ENCODE measurements at places on chromosomes 12 and 14.

GRCh38 chr12:52903855-52904508 lies 894 bp downstream of the KRT8 start:
- peak; percentile 28 for DNase-seq

DNA sequence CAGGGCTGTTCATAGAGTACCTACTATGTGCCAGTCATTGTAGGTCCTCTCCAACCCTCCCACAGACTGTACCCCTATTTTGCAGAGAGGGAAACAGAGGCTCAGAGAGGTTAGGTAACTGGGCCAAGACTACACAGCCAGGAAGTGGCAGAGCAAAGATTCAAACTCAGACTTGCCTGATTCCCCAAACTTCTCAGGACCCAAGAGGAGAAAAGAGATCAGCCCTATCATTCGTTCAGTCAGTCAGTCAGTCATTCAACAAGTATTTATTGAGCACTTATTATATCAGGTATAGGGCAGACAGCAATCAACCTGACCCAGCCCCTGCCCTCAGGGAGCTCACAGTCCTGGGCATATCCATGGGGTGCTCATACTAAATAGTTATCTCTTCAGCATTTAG lies 39.6 kb upstream of the CORO1C start:
- no peak for DNase-seq

DNA sequence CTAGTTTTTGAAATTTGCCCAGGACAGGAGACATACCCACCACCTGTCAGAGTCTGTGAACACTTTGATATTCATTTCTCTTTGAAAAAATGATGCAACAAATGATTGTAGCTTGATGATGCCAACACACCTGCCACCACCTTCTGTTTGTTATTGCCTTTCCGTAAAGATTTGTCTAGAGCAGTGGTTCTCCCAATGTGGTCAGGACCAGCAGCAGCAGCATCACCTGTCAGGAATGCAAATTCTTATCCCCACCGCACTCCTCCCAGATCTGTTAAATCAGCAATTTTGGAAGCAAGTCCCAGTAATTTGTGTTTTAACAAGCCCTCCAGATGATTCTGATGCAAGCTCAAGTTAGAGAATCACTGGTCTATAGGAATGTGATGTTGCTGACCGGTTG lies 9.9 kb downstream of the CCDC175 start:
- no peak for DNase-seq

- DNase-seq = no peak
Observed at GRCh38 chr14:66273261-66273832, 212.8 kb upstream of the CCDC196 start.

DNA sequence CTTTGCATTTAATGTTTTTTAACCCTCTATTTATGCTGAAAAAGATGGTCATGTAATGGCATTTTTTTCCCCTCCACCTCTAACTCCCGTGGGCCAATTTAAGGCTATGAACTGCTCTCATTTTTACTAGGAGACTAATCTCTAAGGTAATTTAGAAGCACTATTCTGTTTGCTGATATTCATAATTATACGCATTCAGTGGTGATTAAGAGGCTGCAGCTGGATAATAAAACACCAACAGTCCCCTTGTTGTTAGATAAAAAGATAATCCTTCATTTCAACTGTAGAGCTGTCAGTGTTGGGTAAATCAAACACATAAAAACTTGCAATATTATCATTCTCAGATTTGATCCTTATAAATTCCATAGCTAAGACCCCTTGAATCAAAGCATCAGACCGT lies 8.9 kb downstream of the MYO1H start:
- no peak for DNase-seq

GRCh38 chr12:68242777-68243176 lies 10.6 kb downstream of the IL22 start:
- no peak for DNase-seq

DNA sequence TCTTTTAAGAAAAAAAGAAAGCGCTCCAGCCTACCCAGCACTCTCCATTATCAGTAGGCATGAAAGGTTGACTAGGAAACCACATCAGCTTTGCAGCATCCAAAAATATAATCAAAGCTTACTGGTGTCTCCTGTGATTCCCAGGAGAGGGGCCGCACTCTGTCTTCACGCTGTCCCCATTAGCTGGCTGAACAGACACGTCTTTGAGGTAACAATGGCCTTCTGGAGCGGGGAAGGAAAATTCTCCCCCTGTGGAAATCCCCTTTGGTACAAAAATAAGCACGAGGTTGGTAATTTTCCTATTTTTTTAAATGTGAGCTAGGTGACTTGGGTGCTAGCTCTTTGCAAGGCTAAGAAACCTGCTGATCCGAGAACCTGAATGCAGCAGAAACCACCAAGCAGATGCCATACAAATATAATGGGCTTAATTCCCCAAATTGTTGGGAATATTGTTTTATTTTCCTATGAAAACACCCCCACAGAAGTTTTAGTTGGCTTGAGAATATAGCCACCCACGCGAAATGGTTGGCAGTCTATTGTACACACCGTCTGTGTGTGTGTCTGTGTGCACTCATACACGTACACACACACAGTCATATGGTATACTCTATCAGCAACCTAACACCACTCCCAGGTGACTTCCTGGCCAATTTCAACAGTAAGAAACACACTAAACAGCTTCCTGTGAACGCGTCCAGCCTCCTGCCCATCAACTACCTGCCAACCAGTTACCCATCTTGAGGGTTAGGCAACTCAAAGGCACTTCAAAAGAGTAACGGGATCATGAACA lies 71.2 kb downstream of the KSR2 start:
- no peak for DNase-seq

DNA sequence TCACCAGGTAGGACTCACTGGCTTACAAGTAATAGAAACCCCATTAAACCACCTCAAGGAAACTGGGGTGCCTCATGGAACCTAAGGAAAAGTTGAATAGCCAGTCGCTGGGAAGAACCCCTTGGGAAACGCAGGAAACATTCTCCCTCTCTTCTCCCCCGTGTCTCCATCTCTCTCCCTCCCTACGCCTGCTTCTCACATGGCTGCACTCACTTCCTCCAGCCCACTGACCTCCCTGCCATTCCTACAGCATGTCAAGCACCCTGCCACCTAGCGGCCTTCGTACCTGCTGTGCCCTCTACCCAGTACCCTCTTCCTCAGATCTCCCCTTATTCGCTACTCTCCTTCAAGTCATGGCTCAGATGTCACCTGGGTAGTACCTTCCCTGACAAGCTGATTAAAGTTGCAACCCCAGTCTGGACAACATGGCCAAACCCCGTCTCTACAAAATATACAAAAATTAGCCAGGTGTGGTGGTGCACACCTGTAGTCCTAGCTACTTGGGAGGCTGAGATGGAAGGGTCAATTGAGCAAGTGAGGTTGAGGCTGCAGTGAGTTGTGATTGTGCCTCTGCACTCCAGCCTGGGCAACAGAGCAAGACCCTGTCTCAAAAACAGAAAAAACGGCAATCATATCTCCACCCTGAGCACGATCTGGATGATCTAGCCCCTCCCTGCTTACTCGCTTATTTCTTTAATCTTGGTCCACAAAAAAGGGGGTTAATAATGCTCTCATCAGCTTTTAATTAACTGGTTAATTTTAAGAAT lies 6.4 kb upstream of the DTX1 start:
- DNase-seq = no peak

- DNase-seq = no peak
Observed at GRCh38 chr14:65195042-65195719, 92.9 kb upstream of the MAX start.

GRCh38 chr12:130818635-130819576 lies 20.1 kb downstream of the STX2 start:
- DNase-seq = peak; percentile 76

DNA sequence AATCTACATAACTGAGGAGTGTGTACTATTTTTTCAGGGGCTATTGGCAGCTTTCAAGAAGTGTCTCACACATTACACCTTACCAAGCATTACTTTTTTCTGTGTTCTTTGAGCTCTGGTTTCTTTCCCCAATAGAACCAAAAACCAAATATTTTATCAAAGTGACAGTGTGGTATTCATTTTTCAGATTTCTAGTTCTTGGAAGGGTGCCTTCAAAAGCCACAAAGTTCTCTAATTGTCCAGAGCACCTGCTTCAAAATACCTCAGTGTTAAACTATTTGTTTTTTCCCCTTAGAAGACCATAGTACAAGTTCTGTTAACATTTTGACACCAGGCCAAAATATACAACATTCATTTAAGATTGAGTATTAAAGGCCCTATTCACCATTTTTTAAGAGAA lies 515.7 kb downstream of the ETNK1 start:
- no peak for DNase-seq

GRCh38 chr12:11805680-11806079 lies 156.2 kb downstream of the ETV6 start:
- no peak for DNase-seq

GRCh38 chr12:59164991-59165718 lies 244.9 kb upstream of the LRIG3 start:
- DNase-seq = no peak

DNA sequence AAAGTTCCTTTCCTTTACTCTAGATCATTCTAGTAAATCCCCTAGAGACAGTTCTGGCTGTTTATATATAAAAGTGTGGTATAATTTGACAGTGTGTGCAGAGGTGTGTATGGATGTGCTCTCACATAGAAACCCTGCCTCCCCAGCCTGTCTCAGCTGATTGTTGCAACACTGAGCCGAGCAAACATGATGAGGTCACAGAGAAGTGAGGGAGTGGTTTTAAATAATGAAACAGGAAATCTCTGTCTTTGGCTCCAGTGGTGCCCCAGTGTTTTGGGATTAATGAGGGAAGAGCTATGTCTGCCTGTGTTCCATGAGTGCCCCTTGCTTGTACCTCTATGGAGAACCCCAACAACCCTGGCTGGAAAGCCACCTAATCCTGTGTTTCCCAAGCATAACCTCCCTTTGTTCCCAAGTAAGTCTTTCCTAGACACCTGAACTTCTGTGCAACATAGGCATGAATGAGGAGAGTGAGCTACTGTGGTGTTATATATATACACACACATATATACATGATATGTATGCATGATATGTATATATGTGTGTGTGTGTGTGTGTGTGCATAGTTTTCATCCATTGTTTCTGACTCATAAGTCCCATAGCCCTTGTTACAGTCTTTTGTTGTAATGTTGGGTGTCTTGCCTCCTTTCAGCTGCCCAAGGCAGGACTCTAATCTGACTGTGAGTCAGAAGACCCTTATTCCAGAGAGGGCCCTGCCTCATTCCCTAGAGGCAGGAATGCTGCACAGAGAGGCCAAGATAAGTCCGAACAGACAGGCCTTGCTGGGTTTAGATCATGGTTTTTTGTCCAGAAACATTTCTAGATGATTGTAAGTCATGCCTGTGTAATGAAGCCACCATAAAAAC lies 18.0 kb downstream of the TRAF3 start:
- DNase-seq = peak; percentile 19

DNA sequence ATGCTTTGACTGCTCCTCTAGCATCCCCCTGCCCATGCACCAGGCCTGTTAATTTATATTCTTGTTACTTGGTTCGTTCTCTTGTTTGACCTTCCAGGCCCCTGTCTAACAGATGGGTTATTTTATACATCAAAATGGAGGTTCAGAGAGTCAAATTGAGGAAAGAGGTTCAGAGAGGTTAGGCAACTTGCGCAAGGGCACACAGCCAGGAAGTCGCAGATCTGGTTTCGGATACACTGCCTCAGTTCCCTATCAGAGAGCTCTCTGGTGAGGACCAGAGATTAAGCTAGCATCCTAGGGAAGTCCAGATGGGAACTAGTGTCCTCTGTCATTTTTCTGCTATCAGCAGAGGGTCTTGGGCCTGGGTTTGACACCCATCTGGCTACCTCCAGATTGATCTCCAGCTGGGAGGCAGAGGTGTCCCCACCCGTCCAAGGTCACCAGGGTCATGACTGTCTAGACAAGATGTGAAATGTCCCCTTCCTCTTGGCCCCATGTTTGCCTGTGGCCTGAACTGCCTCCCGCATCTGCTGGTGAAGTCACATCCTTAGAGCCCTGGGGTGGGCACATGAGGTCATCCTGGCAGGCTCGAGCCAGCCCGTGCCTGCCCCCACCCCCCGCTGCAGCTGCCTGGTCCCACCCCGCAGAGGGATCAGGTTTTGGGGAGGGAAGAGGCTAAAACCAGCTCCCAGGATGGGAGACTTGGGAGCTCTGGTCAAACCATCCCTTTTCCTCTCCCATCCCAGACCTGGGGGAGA lies 84.3 kb upstream of the NCOR2 start:
- no peak for DNase-seq

- no peak for DNase-seq
Observed at GRCh38 chr12:123367511-123367910, 2.9 kb upstream of the SBNO1 start.

DNA sequence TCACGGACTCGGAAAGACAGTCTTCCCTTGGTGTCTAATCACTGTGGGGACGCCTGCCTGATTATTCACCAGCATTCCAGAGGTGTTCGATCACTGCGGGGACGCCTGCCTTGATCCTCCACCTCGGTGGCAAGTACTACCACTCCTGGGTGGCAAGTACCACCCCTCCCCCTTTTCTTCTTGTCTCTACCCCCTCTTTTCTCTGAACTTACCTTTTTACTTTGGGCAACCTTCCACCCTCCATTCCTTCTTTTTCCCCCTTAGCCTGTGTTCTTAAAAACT lies 12.0 kb upstream of the LGMN start:
- no peak for DNase-seq

- no peak for DNase-seq
Observed at GRCh38 chr14:57814726-57815125, 51.2 kb downstream of the SLC35F4 start.

- no peak for DNase-seq
Observed at GRCh38 chr14:94773655-94774343, 3.9 kb upstream of the GSC start.

GRCh38 chr14:102046337-102047278 lies 40.2 kb downstream of the HSP90AA1 start:
- no peak for DNase-seq

DNA sequence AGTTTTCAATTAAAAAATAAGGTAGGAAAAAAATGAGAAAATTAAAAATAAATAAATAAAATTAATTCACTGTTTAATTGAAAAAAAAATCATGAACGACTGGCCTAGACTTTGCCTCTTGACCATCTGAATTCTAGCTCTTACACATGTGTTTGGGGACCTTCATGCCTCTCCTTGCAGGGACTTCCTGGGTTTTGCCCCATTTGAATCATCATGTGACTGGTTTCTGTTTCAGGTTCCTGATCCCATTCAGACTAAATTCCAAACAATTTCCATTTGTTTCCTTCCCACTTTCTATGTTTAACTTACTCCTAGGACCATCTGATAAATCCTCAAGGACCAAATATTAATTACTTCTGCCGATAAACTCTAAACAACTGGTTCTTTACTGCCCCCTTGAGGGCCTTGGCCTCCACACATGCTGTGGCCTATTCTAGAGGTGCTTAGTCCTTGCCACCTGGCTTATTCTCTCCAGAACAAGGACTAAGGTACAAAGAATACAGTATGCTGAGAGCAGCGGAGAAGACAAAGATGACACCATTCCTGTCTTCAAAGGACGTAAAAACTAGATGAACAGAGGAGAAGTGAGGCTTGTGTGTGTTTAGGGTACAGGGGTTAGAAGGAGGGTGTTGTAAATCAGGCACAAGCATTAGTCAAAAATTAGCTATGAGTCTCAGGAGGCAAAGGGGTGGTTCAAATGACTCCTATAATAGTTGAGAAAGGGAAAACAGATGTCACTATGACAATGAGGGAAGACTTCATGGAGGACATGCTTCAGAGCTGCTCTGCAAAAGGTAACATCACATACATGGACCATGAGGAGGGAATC lies 125.8 kb upstream of the AVPR1A start:
- DNase-seq = no peak

- no peak for DNase-seq
Observed at GRCh38 chr12:101074940-101075680, 134.9 kb downstream of the SLC5A8 start.

Measured in activated T-cell treated with anti-CD3 and anti-CD28 coated beads, Interleukin-2, amount 50 U/mL, for 4 hours (primary cell).